ENCODE measurements at places on chromosomes 7 and 10. TPM values are rescaled to one million over a fixed set of nuclear protein-coding genes. Genes with fewer than 3 reads are reported as not detected.

GRCh38 chr10:71475243-71475871 is 78.6 kb downstream of the CDH23 start:
- no peak for DNase-seq

GRCh38 chr10:110388687-110389052 is 84.0 kb upstream of the SMNDC1 start:
- DNase-seq = peak; percentile 55

DNA sequence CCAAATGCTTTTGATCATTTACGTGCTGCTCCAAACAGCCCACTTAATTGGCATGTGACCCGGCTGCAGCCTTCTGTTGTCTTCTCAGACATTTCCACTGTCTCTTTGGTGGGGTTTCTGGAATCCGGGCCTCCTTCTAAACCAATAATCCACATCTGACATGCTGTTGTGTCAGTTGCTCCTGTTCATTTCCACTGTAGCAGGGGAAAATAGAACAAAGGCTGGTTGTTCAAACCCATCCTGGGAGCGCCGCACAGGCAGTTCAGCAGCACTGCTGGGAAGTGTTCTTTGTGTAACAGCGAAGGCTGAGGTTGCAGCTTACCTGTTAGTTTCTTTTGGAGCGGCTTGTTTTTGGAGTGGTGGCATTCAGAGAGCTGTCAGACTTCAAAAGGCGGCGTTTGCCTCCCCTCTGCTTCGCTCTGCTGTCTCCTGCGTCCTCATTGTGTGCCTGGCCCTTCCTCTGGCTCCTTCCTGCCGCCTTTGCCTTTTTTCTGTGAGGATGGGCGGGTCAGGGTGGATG is 149.4 kb downstream of the SNX10 start:
- DNase-seq = no peak

DNA sequence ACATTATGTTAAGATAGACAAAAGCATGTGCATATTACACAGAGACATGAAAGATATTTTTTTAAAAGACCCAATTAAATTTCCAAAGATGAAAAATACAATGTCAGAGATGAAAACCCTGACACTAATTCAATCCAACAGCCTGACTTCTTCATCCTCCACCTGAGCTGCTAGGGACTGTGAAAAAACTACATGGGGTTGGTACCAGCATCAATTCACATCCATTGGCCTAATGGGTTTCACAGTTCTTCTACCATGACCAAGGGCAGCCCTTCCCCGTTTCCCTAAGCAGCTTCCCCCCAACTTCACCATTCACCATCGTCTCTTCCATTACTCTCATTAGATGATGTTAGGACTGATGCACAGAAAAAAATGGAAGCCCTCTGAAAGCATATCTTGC is 37.4 kb upstream of the CDCA7L start:
- no peak for DNase-seq

DNA sequence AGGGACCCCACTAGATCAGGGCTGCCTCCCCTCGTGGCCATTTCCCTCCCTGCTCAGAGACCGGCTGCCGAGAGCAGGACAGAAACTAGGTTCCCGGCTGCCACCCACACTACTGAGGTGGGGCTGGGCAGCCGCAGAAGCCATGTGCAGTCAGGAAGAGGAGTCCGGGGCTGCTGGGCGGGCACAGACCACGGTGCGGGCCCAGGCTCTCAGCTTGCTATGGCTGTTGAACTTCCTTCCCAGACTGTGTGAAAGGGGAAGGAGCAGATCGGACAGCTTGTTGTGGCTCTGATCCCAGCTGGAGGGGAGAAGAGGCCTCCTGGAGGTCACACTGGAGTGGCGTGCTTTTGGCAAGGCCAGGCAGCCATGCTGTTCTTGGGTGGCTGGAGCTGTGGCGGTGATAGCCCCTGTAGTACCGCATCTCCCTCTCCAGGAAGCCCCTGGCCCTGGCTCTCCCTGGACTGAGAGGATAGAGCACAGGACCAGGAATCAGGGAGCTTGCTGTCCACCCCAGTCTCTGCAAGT is 56.8 kb downstream of the HK1 start:
- DNase-seq = no peak

- no peak for DNase-seq
These were observed 66.6 kb upstream of the STEAP1B start for GRCh38 chr7:22566592-22566991.

GRCh38 chr10:100895896-100896295 is 16.9 kb upstream of the SLF2 start:
- DNase-seq = no peak

DNA sequence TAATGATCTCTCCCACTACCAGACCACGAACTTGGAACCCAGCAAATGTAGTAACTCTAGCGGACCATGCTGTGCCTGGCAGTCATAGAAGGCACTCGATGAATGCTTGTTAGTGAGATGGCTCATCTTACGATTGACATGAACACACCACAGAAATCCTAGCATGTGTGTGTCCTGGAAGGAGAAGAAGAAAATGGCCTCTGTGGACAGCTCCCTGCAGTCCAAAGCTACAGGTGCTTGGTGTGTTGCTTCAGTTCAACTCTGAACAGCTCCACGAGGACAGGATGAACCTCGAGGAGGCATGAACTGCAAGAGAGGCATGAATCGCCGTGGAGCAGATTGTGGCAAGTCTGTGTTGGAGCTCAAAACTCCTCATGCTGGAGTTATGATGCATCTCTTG is 93.5 kb downstream of the KLF6 start:
- DNase-seq = no peak

DNA sequence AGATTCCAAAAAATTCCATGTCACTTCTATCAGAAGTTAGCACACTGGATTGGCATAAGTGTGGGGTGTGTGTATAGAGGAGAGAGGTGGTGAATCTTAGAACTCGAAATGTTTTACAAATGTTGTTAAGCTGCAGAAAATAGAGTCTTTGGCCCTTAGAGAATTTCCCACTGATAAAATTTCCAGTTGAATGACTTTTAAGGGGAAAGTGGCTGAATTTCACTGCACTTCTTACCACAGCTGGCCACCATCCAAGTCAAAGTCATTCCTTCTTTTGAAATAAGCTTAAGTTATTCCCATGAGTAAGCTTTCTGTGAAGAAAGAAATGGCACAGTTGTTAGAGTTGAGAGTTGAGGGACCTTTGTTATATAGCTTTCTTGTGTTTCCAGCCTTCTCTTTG is 13.9 kb downstream of the VCL start:
- DNase-seq = no peak

DNA sequence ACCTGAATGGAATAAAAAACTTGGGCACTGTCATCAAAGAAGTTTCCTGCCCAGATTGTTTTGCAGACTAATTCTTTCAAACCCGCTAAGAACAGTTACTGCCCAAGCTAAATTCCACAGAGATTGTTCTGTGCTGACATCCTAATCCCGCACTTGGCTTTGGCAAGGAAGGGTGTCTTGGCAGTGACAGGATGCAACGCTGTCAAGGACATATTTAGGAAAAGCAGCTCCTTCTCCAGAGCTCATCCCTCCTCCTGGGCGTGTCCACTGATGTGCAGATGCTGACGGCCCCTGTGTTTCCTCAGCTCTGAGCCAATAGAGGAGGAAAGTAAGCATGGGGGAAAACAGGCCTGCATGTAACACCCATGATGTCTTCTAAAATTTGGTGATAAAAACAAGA is 74.2 kb downstream of the EEPD1 start:
- DNase-seq = no peak

GRCh38 chr10:103145860-103146466 is 47.1 kb downstream of the NT5C2 start:
- peak; percentile 92 for DNase-seq

Gene ADK
- total RNA-seq = 19.0 TPM

Gene SHH
- total RNA-seq = 0.13 TPM

Gene IDI2
- total RNA-seq = not detected
